ENCODE measurements at places on chromosomes 2 and 18. TPM values are rescaled to one million over a fixed set of nuclear protein-coding genes. Genes with fewer than 3 reads are reported as not detected.

DNA sequence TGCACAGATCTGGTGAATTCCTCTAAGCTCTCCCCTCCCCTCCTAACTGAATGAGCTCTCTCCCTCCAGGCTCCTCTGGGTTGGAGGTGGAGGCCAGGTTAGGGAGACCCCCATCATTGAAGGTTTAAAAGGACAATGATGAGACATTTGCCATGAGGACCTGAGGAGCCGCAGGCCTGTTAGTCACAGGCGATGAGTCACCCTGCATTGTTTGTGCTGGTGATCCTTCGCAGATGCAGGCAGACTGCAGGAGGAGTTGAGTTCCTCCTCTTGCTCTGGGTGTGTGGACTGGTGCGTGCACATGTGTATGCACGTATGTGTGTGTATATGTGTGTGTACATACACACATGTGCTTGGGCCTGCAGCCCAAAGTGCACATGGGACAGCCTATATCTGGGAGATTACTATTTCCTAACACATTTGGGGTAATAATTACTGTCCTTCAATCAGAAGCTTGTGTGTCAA is 42.0 kb downstream of the MCFD2 start:
- no peak for DNase-seq

AQP12B gene
- not detected for total RNA-seq

SLC14A1 gene
- not detected for total RNA-seq

GRCh38 chr2:29361231-29361630 is 246.0 kb downstream of the CLIP4 start:
- no peak for DNase-seq

All from glutamatergic neuron (in vitro differentiated cells).